Cardiac muscle cell (in vitro differentiated cells and primary cell): ENCODE measurements at places on chromosomes 3 and 15. TPM values are rescaled to one million over a fixed set of nuclear protein-coding genes. Genes with fewer than 3 reads are reported as not detected.
A peak's percentile ranks its signal among the peaks of the same experiment; 100 is the strongest.

The LRTM1 gene
- not detected in 2 replicates for total RNA-seq

The ZPLD1 gene
- total RNA-seq, result 0.18 and 0.60 TPM in 2 replicates

The LARP6 gene
- 39.7 and 45.7 TPM in 2 replicates for total RNA-seq

The ZNF662 gene
- total RNA-seq, result 0.14 and 0.21 TPM in 2 replicates

The TRIM42 gene
- total RNA-seq, result not detected in 2 replicates

The GOLGA6C gene
- 0.07 and 0.09 TPM in 2 replicates for total RNA-seq

The PLCH1 gene
- 6.2 and 7.8 TPM in 2 replicates for total RNA-seq

DNA sequence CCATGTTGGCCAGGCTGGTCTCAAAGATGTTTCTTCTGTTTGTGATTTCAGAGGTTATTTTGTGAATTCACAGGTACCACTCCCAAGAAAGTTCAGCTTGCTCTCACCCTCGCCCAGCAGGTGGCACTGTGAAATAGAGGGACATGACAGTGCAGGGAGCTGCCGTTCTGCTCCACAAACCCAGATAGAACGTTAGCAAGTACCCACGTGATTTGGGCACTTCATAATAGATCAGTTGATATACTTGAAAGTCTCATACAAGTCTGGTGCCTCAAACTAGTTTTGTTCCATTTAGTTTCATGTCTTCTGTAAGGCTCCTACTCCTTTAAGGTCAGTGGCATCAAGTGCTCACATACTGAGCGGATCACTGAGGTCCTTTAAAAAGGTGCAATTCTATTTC lies 45.5 kb downstream of the FILIP1L start:
- no peak overlapping the region for H3K27ac ChIP-seq
- no peak overlapping the region for H3K4me3 ChIP-seq
- H3K36me3 ChIP-seq, result no peaks in the 10 kb centered on the region

- peaks cover 11% of the 10 kb centered on the region for H3K27me3 ChIP-seq
These were observed 59.1 kb upstream of the TLE3 start for GRCh38 chr15:70156671-70157271.

DNA sequence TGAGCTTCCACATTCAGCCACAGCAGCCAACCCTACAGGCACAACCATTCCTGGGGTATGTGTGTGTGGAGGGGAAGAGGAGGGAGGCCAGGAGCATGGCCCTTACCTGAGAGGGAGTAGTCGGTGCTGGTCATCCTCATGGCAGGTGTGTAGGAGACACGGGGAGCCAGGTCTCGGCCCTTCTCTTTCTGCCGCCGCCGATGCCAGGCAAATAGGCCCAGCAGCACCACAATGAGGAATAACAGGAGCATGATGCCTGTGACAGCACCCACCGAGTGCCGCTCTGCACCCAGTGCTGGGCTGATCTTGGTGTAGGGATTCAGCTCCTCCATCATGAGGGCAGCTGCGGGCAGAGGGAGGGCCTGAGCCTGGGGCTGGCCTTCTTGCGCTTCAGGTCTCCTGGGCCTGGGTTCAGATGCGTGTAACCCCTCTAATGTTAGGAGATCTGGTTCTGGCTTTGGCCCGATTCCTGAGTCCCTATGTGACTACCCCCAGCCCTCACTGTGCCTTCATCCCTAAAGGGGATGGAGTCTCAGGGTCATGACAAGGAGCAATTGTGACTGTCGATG lies 44.4 kb downstream of the RAB11A start:
- H3K27ac ChIP-seq, result no peak overlapping the region
- H3K4me1 ChIP-seq, result no peaks in the 10 kb centered on the region
- DNase-seq, result no peak
- no peak overlapping the region for H3K4me3 ChIP-seq
- no peaks in the 10 kb centered on the region for H3K27me3 ChIP-seq
- H3K36me3 ChIP-seq, result no peaks in the 10 kb centered on the region

- H3K4me1 ChIP-seq, result peaks cover 16% of the 10 kb centered on the region
- peak within 1 kb of the TSS; percentile 44 for H3K27ac ChIP-seq
- peak within 1 kb of the TSS; percentile 3 for H3K4me3 ChIP-seq
- peak; percentile 46 for DNase-seq
These were observed at the start of gene ANKRD28 for GRCh38 chr3:15797642-15798303. ANKRD28 (minus strand) TSS chr3:15797979; CDS start chr3:15796521, 1,458 bp downstream.

- no peak overlapping the region for H3K4me3 ChIP-seq
- peaks cover 9% of the 10 kb centered on the region for H3K4me1 ChIP-seq
- no peaks in the 10 kb centered on the region for H3K36me3 ChIP-seq
- H3K27me3 ChIP-seq, result no peaks in the 10 kb centered on the region
These were observed 907.4 kb downstream of the NTRK3 start for GRCh38 chr15:87349181-87349580.

DNA sequence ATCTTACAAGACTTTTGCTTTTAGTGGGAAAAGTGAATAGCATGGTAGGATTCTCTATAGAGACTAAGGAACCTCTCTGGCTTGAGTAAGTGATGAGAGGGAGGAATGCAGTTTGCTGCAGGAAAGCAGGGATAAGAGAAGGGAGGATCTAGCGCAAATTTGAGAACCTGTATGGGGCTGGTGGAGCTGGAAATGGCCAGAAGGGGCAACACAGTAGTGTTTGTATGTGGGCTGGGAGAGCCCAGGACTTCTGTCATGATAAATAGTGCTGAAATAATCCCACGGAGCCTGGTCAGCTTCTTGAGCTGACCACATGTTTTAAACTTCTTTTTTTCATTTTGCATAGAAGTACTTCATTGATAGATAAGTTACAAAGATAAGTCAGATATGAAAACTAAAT lies 11.2 kb upstream of the SHC4 start:
- DNase-seq, result peak; percentile 54
- no peaks in the 10 kb centered on the region for H3K27me3 ChIP-seq
- H3K4me3 ChIP-seq, result no peak overlapping the region
- H3K27ac ChIP-seq, result peak overlapping the region; percentile 9
- peaks cover 11% of the 10 kb centered on the region for H3K4me1 ChIP-seq
- no peaks in the 10 kb centered on the region for H3K36me3 ChIP-seq

DNA sequence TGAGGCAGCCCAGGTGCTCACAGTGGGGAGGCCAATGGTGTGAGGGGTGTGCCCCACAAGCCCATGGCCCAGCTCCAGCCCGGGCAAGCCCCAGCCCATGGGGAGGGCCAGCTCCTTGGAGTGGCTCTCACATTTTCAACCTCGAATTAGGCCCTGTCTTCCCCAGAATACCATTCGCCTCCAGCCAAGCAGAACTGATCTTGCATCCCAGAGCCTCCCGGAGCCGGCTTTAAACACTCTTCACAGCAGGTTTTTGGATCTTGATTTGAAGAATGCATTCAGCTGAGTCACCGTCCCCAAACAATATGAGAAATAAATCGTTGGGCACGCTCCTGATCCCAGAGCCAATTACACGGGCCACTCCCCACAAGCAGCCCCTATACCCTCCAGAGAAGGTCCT lies 23.7 kb downstream of the TPRA1 start:
- no peak for DNase-seq
- H3K27ac ChIP-seq, result no peak overlapping the region
- H3K36me3 ChIP-seq, result no peaks in the 10 kb centered on the region
- no peaks in the 10 kb centered on the region for H3K4me1 ChIP-seq

- H3K4me3 ChIP-seq, result no peak overlapping the region
- no peak for DNase-seq
These were observed 1.4 kb downstream of the CIDEC start for GRCh38 chr3:9878700-9879099.

- no peak overlapping the region for H3K27ac ChIP-seq
- H3K4me1 ChIP-seq, result no peaks in the 10 kb centered on the region
- no peaks in the 10 kb centered on the region for H3K27me3 ChIP-seq
- DNase-seq, result no peak
- H3K4me3 ChIP-seq, result no peak overlapping the region
- no peaks in the 10 kb centered on the region for H3K36me3 ChIP-seq
These were observed 24.5 kb downstream of the CD86 start for GRCh38 chr3:122079524-122080206.

GRCh38 chr3:186849374-186849975 lies 7.0 kb downstream of the ADIPOQ start:
- H3K36me3 ChIP-seq, result no peaks in the 10 kb centered on the region
- no peak overlapping the region for H3K27ac ChIP-seq
- DNase-seq, result peak; percentile 62
- H3K4me1 ChIP-seq, result no peaks in the 10 kb centered on the region
- no peak overlapping the region for H3K4me3 ChIP-seq

DNA sequence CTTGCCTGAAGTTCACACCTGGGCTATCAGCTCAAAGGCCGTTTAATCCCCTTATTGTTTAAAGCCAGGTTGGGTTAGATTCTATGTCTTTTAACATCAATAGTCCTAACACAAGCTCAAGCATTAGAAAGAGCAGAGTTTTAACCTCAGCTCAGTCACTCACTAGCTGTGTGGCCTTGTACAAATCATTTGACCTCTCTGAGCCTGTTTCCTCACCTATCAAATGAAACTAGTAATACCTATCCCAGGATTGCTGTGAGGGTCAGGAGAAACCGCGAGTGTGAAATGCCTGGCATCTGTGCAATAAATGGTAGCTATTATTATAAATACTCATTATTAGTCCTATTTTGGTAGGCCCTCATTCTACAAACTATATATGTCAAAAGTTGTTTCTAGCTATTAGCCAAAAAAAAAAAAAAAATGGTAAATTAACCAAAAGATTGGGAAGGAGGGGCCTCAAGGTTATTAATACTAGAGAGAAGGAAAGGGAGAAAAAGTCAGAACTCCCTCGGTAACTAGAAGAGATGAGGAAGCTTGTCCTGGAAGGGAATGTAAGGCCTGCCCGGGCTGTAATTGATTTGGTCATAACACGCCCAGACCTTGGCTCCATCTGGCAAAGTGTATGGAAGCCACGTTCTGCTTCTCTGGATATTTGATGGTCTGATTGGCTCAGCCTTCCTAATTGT lies 510.5 kb upstream of the PROK2 start:
- H3K27me3 ChIP-seq, result no peaks in the 10 kb centered on the region
- DNase-seq, result no peak
- H3K4me1 ChIP-seq, result peaks cover 13% of the 10 kb centered on the region

DNA sequence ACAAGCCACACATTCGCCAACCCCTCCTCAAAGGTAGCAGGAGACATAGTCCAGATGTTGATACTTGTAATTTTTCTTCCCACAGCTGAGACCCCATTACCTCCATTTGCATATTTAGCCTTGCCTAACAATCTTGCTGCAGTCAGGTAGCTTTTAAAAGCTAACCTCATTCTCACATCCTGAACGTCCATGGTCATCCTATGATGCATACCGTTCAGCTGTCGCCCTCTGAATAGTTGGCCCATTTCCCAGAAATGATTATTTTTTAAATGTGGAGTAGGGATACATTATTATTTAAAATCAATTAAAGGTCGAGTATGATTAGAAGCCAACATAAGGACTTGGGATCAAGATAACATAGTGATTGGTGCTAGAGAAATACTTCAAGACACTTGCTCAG lies 165.0 kb downstream of the MEX3B start:
- no peak for DNase-seq
- H3K27ac ChIP-seq, result no peak overlapping the region
- no peaks in the 10 kb centered on the region for H3K27me3 ChIP-seq
- no peaks in the 10 kb centered on the region for H3K36me3 ChIP-seq
- H3K4me1 ChIP-seq, result no peaks in the 10 kb centered on the region

DNA sequence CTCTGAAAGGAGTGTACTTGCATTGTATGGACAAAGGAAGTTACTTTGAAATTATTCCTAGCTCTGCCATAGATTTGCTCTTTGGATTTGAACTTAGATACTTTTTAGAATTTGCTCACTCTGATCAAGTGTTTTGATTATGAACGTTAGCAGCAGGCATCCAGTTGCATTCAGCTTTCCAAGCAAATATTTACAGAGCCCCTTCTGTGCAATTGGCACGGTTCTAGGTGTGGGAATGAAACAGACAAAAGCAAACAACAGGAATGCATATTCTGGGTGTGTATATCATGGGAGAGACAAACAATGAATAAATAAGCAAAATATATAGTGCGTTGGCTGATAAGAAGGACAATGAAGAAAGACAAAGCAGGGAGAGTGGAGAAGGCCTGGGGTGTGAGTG lies 125.5 kb upstream of the ADAMTS9 start:
- H3K27me3 ChIP-seq, result no peaks in the 10 kb centered on the region
- no peak for DNase-seq
- H3K4me1 ChIP-seq, result peaks cover 48% of the 10 kb centered on the region
- H3K36me3 ChIP-seq, result no peaks in the 10 kb centered on the region
- H3K27ac ChIP-seq, result peak overlapping the region; percentile 84

DNA sequence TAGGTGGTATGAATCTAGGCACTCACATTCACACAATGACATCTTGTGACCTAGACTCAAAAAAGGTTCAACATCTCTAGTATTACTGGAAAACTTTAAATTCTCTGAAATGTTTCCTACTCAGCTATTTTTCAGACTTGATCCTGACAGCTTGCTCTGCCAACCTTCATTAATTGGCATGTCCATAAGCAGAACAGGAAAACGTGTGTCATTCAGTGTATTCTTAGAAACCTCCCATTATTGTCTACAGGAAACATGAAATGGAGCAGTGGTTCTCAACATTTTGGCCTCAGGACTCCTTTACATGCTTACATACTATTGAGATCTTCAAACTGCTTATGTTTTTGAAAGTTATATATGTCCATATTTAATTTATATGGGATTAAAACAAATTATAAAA lies 363.2 kb downstream of the NAALADL2 start:
- H3K27ac ChIP-seq, result no peak overlapping the region
- no peaks in the 10 kb centered on the region for H3K4me1 ChIP-seq
- no peaks in the 10 kb centered on the region for H3K27me3 ChIP-seq
- no peak for DNase-seq
- H3K4me3 ChIP-seq, result no peak overlapping the region

DNA sequence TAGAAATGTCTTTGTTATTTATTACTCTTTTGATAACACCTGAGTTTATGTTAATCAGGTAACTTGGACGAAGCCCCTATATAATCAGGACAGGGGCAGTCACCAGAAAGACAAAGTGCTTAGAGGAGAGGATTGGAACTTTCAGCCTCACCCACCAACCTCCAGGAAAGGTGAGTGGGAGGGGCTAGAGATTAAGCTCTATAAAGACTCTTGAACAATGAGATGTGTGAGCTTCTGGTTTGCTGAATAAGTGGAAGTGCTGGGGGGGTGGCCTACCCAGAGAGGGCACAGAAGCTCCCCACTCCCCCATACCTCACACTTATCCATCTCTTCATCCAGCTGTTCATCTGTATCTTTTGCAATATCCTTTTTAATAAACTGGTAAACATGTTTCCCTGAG lies 73.9 kb downstream of the TTBK2 start:
- no peak overlapping the region for H3K27ac ChIP-seq
- H3K4me1 ChIP-seq, result no peaks in the 10 kb centered on the region
- no peaks in the 10 kb centered on the region for H3K27me3 ChIP-seq

- no peaks in the 10 kb centered on the region for H3K27me3 ChIP-seq
- H3K4me3 ChIP-seq, result no peak overlapping the region
- no peak overlapping the region for H3K27ac ChIP-seq
These were observed 81.8 kb downstream of the CLASP2 start for GRCh38 chr3:33636125-33636850.

GRCh38 chr3:12700800-12701199 lies 36.9 kb upstream of the RAF1 start:
- no peaks in the 10 kb centered on the region for H3K36me3 ChIP-seq
- no peak for DNase-seq
- H3K27ac ChIP-seq, result no peak overlapping the region
- no peaks in the 10 kb centered on the region for H3K27me3 ChIP-seq
- peaks cover 7% of the 10 kb centered on the region for H3K4me1 ChIP-seq

DNA sequence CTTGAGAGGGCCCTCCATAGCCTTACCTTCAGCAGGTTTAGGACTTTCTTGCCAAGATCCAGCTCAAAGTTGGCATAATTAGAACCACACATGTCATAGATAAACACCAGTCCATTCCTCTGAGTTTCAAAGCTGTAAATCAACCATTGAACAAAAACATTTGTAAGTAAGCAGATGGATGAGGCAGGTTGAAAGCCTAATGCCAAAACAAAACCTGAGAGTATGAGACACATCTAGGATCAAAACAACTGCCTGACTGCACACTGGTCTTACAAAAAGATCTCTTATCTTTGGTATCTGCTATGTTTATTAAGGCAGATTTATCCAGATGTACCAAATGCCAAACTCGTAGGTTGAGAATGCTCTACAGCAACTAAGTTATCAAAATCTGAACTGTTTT lies 61.9 kb downstream of the PTPN9 start:
- no peaks in the 10 kb centered on the region for H3K4me1 ChIP-seq
- no peak for DNase-seq
- H3K4me3 ChIP-seq, result no peak overlapping the region
